NCI-H1105 (cell line): ENCODE measurements at places on chromosomes 3 and 15.

DNA sequence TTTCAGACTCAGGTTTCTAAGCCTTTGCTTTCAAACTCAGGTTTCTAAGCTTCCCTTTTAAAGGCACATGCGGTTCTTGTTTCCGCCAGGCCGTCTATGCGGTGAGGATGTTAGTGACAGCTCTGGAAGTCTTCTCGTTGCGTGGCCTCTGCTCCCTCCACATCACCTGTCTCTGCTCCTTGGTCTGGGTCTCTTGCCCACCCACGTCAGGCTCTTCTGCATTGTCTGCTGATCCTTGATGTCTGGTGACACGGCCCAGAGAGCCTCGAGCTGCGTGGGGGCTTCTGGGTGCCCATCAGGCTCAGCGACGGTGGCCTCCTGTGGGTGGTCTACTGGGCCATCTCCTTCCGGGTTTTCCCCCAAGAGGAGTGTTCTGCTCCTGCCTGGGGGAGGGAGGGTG, 30.5 kb downstream of the KLF13 start:
- no peak for DNase-seq

DNA sequence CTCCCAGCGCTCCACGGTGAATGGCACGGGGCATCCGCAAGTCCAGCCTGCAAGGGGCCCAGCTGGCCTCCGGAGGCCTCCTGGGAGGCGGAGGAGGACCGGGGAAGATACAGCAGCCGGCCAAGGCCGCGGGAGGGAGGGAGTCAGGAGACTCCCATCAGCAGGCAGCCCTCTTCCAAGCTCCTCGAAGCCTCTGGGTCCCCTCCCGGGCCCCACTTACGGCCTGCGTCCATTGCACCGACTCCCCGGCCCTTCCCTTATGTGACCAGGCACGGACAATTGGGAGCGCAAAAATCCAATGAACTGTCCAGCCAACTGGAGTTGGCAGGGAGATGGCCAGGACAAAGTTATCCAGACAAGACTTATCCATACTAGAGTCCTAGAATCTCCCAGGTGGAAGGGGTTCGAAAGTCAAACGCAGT, 668 bp downstream of the MFGE8 start:
- no peak for DNase-seq

DNA sequence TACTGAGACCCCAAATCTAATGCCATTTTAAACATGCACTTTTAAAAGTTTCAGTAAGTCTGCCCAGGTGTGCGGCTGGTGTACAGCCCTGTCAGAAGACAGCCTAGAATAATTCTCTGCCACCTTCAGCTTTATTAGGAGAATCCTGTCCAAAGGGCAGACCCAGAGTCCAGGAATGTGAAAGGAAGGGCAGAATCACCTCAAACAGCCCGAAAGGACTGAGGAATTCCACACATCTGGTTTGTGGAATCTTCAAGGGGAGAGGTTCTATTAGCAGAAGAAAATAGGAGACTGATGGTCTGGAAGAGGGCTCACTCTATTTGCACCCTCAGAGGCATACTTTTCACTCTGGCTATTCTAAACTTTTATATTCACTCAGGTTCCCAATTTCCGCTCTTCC, 46.6 kb downstream of the TYRO3 start:
- no peak for DNase-seq

- no peak for DNase-seq
Observed at GRCh38 chr3:76107935-76108570, 322.7 kb upstream of the ZNF717 start.

- no peak for DNase-seq
Observed at GRCh38 chr3:56894881-56895431, 93.2 kb upstream of the ARHGEF3 start.

GRCh38 chr3:21117370-21117769, 633.6 kb downstream of the ZNF385D start:
- no peak for DNase-seq

DNA sequence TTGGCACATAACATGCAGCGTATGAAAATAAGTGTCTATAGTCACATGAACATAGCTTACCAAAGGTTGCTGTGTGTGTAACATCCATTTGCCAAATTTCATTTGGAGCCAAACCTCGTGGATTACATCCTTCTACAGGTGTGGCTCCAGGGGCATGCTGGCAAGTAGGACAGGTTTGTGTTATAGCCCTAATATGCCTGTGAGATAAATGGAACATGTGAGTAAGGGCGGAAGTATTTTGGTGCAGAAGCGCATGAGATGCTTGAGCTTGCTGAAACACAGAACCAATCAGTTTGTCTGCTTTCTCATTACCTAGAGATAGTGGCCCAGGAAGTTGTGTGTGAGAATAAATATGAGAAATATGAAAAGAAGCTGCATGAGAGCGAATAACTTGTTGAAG, 21.8 kb upstream of the XCR1 start:
- DNase-seq: no peak
